ENCODE measurements at places on chromosomes 1 and 21.
A peak's percentile ranks its signal among the peaks of the same experiment; 100 is the strongest.

DNA sequence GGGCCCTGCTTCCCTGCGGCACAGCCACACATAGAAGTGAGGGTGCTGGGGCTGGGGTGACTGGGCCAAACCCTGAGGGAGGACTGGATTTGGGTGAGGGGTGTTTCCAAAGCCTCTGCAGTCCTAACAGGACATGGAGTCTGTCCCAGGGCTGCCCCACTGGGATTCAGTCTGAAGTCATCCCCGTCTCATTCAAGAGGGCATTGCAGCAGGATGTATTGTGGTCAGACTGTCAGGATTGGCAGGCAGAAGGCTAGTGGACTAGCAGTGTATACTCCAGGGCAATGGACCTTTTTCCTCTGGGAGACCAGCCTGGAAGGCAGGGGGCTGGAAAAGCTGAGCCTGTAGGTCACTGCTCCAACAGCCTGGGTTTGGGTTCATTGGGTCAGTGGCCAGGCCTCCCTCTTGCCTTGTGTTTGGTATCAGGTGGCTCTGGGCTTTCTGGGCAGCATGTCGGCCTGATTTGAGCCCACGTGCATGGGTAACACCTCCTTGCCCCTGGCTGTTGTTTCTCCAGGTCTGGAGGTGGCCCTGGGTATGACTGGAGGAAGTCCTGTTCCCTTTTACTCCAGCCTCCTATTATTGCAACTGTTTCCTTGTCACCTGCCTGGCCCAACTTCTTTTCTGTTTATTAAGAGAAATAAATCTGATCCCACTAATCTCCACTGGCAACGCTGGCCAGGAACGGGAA is 41.0 kb upstream of the SYNC start:
- no peak for DNase-seq

DNA sequence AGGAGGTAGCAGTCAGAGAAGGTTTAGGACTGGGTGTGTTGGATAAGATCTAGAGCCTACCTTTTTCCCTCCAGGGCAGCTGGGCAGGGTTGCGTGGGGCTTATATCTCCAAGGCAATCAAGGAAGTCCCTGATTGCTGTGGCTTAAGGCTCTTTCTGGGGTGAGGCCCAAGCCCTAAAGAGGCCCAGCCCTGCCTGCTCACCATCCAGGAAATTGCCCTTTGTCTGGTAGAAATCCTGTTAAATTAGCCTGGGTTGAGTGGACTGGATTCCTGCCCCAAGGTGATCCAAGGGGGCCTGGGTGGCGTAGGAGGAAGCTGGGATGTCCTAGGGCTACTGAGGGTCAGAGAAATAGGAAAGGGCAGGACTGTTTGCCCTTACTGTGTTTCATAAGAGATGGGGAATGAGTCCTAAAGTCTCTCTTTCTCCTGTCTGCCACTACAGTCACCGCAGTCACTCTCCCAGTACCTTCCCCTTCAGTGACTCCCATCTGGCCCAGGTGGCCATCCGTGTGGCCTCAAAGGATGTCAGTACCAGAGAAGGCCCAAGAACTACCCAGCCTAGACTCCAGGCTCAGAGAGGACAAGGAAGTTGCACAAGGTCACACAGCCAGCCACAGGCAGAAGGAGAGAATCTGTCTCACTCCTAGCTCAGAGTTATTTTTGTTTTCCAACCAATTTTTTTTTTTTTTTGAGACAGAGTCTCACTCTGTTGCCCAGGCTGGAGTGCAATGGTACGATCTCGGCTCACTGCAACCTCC is 25.8 kb downstream of the MFSD2A start:
- DNase-seq: no peak

GRCh38 chr1:44820328-44821239 is 12.3 kb downstream of the BTBD19 start:
- no peak for DNase-seq

DNA sequence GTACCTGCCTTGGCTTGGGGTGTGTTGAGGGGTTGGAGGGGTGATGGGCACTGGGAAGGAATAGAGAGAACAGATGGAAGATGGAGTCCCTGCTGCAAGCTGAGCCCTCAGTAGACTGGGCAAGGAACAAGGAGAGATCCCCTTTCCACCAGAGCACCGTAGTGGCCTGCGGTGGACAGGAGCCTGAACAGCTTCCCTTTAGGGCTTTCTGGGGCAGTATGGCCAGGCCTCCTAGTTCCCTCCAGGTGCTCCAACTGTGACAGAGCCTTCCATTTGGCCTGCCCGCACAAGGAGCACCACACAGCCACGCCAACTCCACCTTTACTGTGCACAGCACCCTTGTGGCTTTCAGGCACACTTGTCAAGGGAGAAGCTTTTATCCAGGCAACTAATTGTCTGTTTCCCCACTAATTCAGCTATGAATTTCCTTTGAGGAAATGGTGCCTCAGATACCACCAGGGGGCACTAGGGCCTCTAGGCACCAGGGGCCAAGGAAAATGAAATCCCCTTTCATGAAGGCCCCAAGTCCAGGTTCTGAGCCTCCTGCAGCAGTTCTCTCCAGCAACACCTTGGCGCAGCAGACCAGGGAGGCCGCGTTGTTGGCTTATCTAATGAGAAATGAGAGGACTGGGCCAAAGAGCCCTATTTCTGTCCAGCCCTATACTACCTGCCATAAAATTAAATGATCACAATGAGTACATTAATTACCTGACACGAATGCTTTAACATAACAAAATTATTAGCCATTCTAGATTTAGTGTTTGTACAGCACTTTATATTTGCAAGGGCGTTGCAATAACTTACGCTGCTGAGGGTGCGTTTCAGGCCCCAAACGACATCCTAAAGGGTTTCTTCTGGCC is 23.1 kb upstream of the ERI3 start:
- no peak for DNase-seq

DNA sequence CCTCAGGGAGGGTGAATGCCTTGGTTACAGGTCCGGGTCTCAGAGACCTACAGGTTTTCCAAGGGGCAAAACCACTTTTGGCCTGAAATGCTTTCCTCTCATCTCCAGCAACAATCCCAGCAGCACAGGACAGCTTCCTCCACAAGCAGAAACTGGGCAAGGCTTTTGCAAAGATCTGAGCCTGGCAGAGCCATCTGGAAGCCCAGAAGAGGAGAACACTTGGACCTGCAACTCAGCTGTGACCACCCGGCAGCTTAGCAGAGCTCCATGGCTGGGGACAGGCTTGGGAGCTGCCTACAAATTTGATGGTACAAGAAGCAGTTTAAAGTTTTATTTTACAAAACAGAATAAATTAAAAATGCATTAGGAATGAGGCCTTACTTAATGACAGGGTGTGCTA is 90.0 kb upstream of the KCND3 start:
- DNase-seq: no peak

DNA sequence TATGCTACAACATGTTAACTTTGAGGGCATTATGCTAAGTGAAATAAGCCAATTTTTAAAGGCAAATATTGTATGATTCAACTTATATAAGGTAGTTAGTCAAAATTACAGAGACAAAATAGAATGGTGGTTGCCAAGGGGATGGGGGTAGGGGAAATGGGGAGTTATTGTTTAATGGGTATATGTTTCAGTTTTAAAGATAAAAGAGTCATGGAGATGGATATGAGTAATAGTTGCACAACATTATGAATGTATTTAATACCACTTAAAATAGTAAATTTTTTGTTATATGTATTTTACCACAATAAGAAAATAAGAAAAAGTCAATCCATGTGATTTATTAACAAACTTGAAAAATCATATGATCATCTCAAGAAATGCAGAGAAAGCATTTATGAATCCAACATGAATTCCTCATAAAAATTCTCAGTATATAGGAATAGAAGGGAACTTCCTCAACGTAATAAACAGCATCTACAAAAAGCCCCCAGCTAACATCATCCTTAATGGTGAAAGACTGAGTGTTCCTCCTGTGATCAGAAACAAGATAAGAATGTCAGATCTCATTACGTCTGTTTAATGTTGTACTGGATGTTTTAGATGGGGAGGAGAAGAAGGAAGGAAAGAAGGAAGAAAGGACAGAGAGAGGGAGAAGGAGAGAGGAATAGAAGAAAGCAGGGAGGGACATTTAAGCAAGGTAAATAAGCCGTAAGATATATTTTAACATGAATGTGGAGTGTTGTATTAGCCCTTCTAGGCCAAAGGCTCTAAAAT is 6.7 kb upstream of the TSEN15 start:
- DNase-seq: no peak

- no peak for DNase-seq
Observed at GRCh38 chr1:47776667-47777131, 220.5 kb downstream of the TRABD2B start.

DNA sequence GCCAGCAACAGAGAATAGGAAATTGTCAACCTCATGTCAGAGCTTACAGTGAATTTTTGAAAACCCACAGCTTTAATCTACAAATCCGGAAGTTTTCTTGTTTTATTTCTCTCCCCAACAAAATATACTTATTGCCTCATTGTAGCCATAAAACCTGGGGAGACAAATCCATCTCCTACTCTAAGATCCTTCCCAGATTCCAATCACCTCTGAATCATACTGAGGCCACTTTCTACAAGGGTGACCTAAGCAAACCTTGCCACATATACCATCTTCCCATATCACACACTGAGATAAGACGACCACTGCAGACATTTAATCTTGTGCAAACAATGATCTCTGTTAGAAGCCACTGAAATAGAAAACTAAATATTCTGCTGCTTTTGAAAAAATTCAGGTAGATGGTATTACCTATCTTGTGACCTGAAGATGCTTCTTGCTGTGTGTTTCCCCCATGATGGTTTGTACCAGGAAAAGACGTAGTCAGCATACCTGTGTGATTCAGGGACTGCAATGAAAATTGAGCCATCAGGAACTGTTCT is 171.5 kb upstream of the DUSP10 start:
- DNase-seq: no peak

DNA sequence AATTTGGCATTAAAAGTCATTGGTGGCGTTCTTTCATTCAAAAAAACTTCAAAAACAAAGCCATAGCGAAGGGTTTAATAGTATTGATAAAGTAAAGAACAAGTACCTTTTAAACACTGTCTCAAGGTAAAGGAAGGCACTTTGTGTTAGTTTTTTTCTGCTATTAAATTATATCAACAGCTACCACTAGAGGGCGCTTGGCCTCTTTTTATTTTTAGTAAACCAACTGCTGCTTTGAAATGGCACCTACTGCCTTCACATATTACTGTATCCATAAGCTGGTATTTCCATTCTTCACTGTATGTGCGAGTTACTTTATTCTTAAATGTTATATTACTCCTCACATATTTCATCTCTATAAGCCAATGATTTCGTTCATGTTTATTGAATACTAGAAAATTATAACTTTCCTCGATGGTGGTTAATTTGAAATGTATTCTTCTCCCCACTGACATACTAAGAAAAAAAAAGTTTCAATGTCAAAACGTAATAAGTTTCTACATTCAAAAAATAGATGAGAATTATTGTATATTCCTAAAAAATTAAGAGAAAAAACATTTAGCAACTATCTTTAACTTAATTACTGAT is 125.7 kb upstream of the CXADR start:
- peak; percentile 40 for DNase-seq

- no peak for DNase-seq
Observed at GRCh38 chr1:53373246-53373645, 45.4 kb upstream of the LRP8 start.

- DNase-seq: no peak
Observed at GRCh38 chr1:236762410-236762809, 32.7 kb upstream of the MTR start.

DNA sequence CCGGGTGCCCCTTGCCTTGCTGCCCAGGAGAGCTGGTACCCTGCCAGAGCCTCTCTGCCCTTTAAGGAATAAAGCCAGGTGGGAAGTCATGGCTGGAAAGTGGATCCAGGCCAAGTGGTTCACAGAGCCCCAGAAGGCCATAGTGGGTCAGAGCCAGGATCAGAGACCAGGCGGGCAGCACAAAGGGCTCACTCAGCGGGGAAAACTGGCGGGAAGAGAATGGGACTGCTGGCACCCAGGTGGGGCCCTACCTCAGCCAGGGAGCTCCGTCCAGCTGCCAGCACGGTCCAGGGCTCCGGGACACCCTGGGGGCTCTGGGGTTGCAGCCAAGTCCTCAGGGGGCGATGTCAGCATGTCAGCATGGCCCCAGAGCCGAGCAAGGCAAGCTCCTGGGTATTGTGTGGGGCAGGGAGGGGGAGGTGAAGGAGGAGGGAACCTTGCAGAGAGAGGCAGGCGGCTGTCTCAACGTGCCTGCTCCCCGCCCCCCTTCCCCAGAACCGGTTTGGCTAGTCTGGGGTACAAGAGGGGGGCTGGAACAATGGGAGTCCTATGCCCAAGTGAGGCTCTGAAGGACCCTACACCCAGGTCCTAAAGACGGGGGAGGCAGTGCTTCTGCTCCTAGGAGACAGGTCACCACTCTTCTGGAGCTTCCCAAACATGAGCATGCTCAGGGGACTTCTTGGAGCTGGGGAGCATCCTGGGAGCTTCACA is at the start of gene ARHGEF19:
Gene ARHGEF19 (minus strand): TSS at position 402 of the 711 bp plus-strand sequence. CDS start 3,598 bp downstream, outside the sequence.
- DNase-seq: peak; percentile 61

- no peak for DNase-seq
Observed at GRCh38 chr1:83918688-83919285, 80.1 kb downstream of the TTLL7 start.

GRCh38 chr1:96968541-96968940 is 247.0 kb downstream of the PTBP2 start:
- DNase-seq: no peak

DNA sequence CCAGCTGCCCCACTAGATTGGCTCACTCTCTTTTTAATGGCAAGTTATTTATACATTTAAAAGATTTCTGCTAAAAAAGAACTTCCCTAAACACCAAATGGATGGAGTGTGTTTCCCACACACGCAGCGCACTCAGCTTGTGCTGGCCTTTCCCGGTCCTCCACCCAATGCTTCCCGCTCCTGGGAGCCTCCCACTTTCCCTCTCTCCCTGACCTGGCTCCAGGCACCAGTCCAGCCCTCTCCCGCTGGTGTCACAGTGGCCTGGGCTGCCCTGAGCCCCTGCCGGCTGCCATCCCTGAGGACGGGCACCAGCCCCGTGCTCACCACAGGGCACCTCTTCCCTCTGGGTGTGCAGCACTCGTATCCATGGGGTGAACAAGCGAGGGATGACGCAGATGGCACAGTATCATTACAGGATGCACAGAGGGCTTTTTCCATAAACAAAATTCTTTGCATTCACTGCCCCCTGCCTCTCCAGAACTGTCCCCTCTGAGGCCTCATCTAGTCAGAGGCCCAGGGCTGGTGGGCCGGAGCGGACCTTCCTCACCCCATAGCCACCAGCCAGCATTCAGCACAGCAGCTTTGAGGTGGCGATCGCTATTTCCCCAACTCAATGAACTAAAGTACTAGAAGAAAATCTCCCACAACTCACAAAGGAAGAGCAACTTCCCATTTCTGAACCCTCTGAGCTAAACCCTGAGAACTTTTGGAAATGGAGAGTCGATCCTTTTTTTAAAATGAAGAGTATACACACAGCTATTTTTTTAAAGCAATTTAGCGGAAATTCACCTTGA is 68.5 kb downstream of the SLC37A1 start:
- no peak for DNase-seq

DNA sequence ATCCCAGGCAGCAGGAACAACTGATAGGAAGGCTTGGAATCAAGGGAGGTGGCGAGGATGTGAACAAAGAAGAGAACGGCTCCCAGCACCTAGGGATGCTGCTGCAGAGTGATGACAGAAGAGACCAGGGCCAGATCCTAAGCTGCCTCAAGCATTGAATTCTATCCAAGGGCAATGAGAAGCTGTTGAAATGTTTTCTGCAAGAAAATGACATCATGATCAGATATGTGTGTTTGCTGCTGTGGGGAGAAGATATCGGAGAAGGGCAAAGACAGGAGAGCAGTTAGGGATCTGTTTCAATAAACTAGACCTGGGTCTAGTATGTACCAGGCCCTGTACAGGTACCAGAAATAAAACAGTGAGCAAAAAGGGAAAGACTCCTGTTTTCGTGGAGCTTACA is 194.7 kb upstream of the RAB4A start:
- DNase-seq: no peak

- no peak for DNase-seq
Observed at GRCh38 chr1:47931395-47931794, 65.8 kb downstream of the TRABD2B start.
